ENCODE measurements at places on chromosomes 5 and 9. TPM values are rescaled to one million over a fixed set of nuclear protein-coding genes. Genes with fewer than 3 reads are reported as not detected.

DNA sequence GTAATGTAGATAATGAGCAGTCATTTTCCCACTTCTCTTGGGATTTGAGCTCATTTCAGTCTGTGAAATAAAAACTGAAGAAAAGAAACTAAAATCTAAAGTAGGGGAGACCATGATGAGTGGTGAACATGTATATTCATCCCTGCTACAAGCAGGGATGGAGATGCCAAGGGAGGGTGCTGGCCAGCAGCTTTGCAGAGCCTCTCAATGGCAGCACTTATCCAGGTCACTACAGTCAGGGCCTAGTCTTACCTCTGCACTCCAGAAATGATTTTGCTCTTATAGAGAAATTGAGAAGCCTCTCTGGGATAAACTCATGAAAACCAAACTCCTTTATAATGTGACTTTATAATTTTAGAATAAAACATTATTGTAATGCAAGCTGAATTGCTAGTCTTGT is 317.6 kb downstream of the FBXL17 start:
- no peak for DNase-seq

- DNase-seq: peak; percentile 52
Measured at GRCh38 chr9:128275198-128276007, at the start of gene GOLGA2. Gene GOLGA2, minus strand, starts transcription at chr9:128276007. Its CDS starts 31 bp downstream, at chr9:128275976.

DNA sequence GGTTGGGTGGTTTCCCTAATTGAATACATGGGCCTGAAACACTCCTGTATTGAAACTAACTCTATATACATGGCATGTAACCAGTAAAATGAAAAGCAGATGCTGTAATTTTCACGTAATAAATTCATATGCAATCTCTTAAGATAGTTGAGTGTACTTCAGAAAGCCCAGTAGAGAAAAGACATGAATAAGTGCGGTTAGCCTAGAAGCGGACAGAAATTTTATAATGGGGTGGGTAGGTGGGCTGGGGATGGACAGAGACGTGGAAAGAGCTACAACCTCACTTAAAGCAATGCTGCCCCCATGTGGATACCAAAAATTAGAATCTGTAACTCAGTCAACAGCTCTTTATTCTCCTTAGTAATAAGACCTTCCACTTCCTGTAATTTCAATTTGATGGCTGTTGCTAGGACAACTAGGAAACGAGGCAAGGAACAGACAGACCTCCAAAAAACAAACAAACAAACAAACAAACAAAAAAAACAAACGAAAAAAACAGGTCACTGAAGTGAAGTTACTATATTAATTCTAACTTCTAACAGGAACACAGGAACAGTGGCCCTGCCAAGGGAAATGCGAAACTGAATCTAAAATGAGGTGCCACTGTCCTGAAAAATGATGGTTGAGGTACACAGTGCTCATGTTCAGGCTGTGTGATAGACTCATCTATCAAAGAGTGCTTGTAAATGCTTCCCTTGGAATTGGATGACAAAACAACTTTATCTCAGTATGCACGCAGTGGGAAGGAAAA is 103.4 kb upstream of the GNA14 start:
- DNase-seq: peak; percentile 71

DNA sequence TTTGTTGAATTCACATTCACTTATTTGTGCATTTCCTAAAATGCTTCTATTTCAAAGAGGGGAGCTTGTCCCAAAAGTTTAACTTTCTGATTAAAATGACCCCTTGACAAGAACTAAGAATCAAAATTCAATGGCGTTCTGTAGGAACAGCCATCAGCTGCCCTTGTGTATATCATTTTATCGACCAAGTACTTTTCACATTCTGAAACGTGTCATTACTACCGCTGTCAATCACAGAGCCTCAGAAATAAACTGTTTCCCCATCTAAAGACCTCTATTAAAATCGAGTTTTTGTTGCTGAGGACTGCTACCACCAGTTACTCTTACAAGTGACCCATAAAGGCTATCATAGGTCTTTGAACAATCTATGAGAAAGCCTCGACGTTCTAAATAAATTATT is 1.6 kb upstream of the FOXD1 start:
- no peak for DNase-seq

The MACIR gene
- 19.9 TPM for polyA plus RNA-seq

GRCh38 chr9:131982102-131982501 is 97.6 kb downstream of the MED27 start:
- no peak for DNase-seq

DNA sequence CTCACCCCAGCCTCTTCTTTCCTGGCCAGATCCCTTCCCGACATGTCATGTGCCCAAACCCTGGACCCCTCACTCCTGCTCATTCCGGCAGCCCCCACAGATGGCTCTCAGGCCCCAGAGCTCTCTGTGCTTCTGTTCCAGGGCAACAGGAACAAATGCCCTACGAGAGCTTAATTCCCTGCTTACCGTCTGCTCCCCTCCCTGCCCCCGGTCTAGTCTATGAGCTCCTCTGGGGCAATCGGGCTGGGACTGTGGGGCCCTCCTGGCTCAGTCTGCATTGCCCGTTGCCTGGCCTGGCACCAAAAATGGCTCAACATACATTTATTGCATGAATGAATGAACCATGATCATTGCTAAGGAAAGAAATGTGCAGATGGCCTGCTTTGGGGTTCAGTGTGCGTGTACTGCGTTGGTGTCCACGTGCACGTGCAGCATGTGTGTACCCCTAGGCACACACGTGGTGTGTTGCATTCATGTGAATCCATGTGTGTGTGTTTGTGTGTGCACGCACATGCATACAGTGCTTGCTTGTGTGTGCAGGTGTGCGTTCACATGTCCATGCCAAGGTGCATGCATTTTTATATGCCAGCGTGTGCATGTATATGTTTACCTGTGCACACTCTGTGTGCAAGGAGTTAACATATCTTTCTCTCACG is 201.2 kb upstream of the IER5L start:
- DNase-seq: no peak

The CYLC2 gene
- polyA plus RNA-seq: not detected

The FOXI1 gene
- polyA plus RNA-seq: 5.8 TPM

DNA sequence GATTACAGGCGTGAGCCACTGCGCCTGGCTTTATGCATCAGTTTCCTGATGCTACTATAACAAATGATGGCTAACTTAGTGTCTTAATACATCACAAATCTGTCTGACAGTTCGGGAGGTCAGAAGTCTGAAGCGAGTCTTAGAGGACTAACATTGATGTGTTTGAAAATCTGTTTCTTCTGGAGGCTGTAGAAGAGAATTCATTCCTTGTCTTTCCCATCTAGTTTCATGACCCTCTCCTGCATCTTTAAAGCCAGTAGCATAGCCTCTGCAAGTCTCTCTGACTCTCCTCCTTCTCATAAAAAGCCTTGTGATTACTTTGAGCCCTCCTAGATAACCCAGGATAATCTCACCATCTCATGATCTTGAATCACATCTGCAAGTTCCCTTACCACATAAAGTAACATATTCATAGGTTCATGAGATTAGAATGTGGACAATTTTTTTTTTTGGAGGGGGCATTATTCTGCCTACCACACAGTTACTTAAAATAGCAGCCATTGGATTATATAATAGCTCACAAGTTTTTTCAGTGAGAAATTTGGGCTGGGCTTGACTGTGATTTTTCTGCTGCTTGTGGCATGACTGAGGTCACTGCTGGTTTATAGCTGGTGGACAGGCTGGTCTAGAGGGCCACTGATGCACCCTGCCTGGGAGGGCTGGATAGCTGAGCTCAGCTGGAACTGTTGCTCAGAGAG is 134.8 kb downstream of the FBXL7 start:
- no peak for DNase-seq

The CNTNAP3B gene
- 20.1 TPM for polyA plus RNA-seq

- no peak for DNase-seq
Measured at GRCh38 chr5:175223291-175223690, 220.7 kb downstream of the DRD1 start.

DNA sequence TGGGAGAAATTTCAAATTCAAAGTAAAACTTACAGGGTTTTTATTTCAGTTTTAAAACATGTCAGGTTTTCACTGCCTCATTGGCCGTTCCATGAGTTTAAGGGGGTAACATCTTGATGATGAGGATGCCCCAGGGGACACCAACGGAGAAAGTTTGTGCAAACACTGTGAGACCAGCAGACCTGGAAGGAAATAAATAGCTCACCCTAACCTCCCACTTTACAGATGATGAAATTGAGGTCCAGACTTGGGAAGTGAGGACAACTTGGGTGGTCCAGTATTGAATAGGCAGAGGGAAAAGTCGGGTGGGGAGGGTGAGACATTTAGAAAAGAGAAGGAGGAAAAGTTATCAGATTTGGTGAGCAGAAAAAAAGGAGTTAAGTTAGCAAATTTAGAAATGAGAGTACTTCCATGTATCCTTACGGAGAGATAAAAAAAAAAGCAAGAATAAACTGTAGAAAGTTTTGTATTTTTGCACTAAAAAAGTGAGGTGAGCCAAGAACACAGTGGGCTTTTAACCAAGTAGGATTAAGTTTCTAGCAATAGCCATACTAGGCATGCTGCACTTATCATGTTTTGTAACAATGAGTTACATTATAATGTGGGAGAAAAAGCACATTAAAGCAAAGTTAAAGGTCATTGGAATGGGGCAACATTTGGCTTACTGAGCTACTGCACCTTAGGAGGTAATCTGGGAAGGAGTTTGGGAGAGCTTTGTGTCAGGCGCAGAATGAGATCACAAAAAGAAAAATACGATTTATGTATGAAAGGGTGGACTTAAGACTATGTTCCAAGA is 125.1 kb downstream of the GAS1 start:
- DNase-seq: no peak

GRCh38 chr9:111991179-111991578 is 94.6 kb downstream of the UGCG start:
- no peak for DNase-seq

DNA sequence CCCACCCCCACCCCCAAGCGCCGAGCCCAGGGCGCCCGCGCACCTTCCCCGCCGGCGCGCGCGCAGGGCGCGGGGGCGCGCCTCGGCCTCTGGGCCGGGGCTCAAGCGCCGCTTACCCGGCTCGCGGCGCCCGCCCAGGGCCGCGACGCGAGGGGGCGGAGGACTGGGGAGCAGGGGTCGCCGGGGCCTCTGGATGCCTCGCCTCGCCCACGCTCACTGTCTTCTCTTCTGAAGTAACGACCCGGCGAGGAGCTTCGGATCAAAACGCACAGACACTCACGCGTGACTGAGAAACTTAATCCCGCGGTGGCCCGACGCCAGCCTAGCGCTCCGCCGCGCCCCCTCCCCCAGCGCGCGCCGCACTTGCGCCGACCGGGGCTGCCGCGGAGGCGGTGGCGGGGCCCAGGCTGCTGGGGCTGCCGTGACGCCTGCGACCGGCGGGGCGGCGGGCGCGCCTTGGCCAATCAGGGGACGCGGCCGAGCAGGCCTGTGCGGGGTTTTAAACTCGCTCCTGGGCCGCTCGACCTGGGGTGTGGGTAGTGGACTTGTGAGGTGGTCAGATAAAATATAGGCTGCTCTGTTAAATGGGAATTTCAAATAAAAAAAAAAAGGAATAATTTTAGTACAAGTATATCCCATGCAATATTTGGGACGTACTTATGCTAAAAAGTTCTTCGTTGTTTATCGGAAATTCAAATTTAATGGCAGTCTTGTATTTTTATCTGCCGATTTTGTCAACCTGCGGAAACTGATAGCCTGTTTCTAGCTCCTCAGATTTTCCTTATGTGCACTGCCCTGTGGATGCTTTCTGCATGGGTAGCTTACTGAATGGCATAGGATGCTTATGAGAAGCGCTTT is at the start of gene MPDZ:
Gene MPDZ, minus strand, starts transcription at position 409 of the 858 bp plus-strand sequence. CDS start 29,377 bp downstream, outside the sequence.
- peak; percentile 84 for DNase-seq

DNA sequence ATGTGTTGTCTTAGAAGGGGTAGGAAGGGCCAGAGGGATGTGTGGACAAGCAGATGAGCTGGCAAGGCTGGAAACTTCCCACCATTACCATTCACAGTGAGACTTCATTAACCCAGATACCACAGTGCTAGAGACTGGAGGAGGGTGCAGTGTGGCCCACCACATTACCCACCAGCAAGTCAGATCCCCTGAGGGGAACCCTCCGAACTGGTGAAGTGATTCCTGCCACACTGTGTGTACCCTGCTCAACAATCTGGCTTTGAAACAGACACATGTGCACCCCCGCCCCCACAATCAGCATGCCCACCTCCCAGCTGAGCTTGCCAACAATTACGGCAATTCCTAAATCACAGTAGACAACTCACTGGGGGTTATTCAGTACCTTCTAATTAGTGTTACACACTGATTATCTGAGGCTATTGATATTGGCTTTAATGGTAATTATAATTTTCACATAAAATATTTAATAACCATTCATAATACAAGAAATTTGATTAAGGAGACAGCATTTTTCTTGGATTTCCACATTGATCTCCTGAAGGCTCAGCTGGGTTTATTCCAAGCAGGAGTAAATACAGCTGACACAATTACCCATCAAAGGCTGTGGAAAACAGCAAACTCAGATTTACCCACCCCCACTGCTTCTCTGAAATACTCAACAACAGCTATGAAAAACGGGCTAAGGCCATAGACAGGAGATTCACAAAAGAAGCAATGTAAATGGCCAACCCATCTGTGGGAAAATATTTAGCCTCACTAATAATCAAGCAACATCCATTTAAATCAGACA is 169.3 kb upstream of the FSTL4 start:
- DNase-seq: no peak

- no peak for DNase-seq
Measured at GRCh38 chr5:127870914-127871313, 167.7 kb downstream of the CCDC192 start.

DNA sequence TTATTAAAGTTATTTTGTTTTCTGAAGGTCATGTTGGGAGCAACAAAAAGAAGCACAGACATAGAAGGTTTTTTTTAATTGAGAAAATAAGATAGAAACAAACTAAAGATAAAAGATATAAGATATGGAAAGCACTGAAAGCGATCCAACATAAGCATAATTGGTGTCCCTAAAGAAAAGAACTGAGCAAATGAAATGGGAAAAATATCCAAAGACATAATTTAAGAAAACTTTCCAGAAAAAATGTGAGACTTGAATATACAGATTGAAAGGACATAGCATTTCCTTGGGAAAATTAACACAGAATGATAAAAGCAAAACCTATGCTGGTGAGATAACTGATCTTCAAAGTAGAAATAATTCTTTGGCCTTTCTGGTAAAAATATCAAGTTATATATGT is 289.3 kb downstream of the KIAA0825 start:
- DNase-seq: no peak

DNA sequence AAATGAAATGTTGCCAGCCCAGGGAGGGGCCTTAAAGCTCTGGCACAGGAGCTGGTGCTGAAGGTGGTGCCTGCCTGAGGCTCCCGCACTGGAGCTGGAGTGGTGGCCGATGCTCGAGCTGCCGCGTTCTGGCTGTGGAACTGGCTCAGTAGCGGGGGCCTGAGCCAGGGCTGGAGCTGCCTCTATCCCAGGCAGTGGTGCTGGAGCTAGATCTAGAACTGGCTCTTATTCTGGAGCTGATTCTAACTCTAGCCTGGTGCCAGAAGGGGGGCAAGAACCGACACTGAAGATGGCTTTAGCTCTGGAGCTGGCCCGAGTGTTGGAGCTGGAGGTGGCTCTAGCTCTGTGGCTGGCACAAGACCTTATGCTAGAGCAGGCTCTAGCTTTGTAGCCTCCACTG is 19.2 kb downstream of the OBP2B start:
- DNase-seq: no peak

The LHX6 gene
- polyA plus RNA-seq: 4.5 TPM

The PCDHA3 gene
- 0.38 TPM for polyA plus RNA-seq

DNA sequence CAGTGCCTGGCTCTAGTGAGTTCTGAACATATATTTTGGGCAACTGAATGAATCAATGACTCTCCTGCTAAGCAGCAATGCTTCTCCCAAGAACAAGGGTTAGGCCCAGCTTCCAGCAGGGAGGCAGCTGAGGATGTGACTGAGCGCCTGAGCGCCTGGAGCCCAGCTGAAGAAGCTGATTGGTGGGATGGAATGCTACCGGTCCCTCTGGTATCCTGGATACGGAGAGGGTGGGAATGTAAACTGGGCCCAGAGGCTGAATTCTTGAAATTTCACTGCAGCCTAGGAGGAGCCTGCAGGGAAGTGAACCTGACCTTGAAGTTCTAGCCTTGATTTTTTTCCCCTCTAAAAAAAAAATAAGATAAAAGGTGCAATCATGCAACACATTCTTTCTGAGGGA is 43.2 kb downstream of the WWC1 start:
- DNase-seq: peak; percentile 87

Data from renal pelvis (tissue), 12 donors.